Activated T-cell treated with anti-CD3 and anti-CD28 coated beads for 1 hour (primary cell): ENCODE measurements at places on chromosomes 2 and 18.

GRCh38 chr2:149686136-149687051, 98.8 kb upstream of the MMADHC start:
- no peak for DNase-seq

GRCh38 chr2:242015108-242016065, 145.9 kb downstream of the RTP5 start:
- no peak for DNase-seq

DNA sequence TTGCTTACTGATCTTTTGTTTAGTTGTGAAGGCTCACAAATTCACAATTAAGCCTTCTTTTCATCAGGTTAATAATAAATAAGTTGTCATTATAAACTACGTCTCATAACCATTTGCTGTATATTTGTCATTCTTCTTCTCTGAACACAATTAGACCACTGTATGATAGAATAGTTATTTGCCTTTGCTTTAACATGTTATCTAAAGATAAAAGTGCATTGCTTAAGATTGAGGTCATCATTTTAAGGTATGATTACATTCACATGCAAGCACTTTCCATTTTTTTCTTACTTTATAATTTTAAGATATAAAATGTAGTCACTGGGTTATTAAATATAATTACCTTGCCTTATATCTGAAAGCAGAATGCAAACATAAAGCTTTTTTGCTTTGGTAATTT, 80.1 kb upstream of the GLS start:
- no peak for DNase-seq

- no peak for DNase-seq
Measured at GRCh38 chr18:46322411-46322891, 218.3 kb downstream of the HAUS1 start.

DNA sequence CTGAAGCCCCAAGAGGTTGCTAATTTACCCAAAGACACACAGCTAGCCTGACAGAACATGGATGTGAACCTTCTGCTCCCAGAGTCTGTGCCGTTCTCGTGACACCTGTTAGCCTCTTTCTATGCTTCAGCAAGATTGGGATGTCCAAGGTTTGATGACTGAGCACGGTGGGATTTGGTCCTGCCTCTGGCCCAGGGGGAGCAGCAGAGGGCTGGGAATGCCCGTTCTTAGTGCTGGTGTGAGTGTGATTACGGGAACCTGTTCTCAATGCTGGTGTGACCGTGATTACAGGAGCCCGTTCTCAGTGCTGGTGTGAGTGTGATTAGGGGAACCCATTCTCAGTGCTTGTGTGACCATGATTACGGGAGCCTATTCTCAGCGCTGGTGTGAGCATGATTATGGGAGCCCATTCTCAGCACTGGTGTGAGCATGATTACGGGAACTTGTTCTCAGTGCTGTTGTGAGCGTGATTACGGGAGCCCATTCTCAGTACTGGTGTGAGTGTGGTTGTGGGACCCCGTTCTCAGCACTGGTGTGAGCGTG, 67.3 kb upstream of the SNTG2 start:
- no peak for DNase-seq

- DNase-seq, result no peak
Measured at GRCh38 chr2:47653902-47654789, 128.8 kb upstream of the MSH6 start.

DNA sequence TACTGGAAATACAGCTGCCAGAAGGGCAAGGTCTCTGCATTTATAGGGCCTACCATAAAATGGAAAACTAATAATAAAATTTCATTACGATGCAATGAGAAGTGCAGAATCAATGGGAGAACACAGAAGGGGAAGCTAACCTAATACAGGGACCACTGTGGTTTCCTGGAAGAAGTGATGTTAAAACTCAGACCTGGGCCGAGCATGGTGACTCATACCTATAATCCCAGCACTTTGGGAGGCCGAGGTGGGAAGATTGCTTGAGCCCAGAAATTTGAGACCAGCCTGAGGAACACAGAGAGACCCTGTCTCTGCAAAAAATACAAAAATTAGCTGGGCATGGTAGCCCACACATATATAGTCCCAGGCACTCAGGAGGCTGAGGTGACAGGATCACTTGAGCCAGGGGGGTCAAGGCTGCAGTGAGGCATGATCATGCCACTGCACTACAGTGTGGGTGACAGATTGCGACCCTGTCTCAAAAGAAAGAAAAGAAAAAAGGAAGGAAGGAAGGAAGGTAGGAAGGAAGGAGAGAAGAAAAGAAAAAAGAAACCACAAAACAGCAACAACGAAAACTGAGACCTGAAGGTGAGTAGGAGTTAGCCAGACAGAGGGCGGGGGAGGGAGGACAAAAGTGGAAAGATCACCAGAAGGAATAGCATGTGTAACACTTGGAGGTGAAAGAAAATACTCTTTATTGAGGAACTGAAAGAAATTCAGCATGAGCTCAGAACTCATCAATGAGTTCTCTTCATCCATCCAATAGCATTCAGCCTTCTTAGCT, 58.3 kb upstream of the DTNA start:
- no peak for DNase-seq

DNA sequence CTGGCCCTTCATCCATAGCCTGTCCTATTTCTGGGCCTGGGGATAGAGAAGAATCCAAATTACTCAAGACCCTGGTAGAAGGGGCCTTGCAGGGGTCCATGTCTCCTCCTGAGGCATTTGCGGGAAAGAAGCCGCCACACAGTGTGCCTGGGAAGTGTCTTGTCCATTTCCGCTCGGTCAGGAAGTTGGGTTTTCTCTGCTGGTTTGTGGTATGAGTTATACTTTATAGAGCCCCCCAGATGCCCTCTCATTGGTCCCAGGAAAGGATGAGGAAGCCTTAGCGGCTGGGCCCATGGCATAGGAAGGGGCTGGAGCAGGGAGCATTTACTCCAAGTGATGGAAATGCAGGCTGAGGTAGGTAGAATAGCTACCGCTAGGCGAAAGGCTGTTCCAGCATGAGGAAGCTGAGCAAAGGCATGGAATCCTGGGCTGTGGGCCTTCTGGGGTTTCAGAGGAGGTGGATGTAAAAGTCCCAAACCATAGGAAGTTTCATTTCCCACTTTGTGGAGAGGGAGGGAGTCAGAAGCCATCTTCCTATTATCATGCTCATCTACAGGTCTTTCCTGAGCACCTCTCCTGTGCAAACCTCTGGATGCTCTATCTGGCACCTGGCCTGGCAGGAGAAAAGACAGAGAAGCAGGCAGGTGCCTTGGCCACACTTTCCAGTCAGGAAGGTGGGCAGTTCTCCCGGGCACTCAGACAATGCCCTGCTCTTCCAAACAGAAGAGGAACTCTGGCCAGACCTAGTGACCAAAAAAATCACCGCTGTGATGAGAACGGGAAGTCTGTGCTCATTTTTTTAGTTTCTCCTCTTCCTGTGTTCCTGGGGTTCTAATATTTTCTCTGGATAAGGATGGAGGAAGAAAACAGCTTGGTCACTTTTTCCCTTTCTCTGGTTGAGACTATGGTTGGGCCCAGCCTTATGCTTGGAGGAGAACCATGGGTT, 2.6 kb upstream of the CD207 start:
- no peak for DNase-seq

DNA sequence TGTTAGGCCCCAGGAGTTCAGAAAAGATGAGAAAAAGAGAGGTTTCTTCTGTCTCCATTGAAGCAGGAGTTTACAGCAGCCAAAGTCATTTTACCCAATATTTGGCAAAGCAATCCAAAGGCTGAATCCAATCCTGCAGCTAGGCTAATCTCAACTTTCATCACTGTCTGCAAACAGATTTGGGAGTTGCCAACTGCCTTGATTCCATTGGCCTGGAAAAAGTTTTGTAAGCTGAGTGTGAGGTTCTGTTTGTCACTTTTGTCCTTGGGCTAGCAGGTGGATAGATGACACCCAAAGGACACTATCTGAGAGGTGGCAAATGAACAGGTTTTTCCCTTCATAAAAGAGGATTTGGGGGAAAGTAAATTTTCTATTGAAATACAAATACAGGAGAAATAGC, 56.6 kb upstream of the SETBP1 start:
- no peak for DNase-seq

- no peak for DNase-seq
Measured at GRCh38 chr2:231359948-231360347, 35.6 kb upstream of the B3GNT7 start.

GRCh38 chr2:175861958-175862357, 140.1 kb downstream of the LNPK start:
- DNase-seq, result no peak

GRCh38 chr2:152950126-152950525, 231.7 kb downstream of the ARL6IP6 start:
- DNase-seq, result no peak

DNA sequence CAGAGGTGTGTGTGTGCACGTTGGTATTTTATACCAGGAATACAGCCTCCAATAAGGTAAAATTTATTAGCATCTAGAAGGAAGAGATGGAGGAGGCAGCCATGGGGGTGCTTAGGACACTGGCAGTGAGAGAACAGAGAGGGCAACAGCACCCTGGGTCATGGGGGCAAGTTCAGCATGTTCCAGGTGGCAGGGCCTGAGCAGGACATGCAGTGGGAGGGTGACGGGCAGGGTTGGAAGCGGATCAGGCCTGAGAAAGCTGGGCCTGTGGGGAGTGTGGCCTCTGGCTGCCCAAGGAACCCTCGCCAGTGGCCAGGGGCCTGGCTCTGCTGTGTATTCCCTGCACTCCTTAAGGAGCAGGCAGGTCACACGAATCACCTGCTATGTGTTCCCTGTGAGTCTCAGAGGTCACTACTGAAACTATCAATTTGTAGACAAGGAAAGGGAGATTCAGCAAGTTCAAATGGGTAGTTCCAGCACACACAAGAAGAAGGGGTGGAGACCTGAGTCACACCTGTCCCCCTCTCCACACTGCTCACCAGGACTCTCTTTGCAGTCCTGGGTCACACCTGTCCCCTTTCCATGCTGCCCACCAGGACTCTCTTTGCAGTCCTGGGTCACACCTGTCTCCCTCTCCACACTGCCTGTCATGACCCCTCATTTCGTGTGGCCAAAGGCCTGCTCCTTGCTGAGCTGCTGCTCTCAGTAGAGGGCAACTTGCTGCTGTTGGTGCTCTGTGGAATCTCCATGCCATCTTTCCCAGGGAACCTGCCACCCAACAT, 463.9 kb upstream of the HS6ST1 start:
- DNase-seq, result no peak

GRCh38 chr2:234374736-234375135, 122.1 kb downstream of the ARL4C start:
- DNase-seq, result no peak

- DNase-seq, result no peak
Measured at GRCh38 chr2:152343426-152343825, 8.5 kb downstream of the FMNL2 start.

DNA sequence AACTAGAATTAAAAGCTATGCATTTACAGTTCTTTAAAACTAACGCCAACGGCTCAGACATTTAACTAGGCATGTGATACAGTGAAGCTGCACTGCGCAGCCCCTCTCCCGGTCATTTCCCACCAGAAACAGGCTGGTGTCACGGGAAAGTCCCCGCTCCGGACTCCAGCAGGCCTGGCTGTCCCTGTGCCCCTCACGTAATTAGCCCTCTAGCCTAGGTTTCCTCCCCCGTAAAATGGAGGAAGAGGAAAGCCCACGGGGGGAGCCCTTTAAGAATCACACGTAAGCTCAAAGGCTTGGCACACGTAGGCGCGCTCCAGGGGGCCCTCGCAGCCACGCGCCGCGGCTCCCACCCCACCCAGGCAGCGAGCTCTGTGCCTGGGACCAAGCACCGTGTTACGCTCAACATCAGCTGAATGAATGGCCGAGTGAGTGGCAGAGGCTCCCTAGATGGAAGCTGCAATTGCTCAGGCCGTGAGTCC, 48.0 kb downstream of the KCNIP3 start:
- DNase-seq, result no peak

- no peak for DNase-seq
Measured at GRCh38 chr2:239209783-239210182, 191.0 kb downstream of the HDAC4 start.

GRCh38 chr2:237253046-237253702, 160.8 kb downstream of the COL6A3 start:
- DNase-seq, result no peak
